Stomach (tissue), 19 donors: ENCODE measurements at places on chromosomes 2 and 18. TPM values are rescaled to one million over a fixed set of nuclear protein-coding genes. Genes with fewer than 3 reads are reported as not detected.

DNA sequence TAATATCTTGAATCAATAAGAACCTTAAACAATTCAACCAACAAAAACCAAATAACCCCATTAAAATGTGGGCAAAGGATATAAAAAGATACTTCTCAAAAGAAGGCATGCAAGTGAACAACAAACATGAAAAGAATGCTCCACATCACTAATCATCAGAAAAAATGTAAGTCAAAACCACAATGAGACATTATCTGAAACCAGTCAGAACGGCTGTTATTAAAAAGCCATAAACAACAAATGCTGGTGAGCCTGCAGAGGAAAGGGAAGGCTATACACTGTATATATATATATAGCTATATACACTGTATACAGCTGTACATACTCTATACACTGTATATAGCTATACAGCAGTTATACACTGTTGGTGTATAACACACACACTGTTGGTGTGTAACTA, 47.8 kb upstream of the GALNT13 start:
- no peak for DNase-seq

GRCh38 chr18:33541316-33541715, 36.7 kb upstream of the ASXL3 start:
- no peak for DNase-seq

The LAMA1 gene
- total RNA-seq = not detected

GRCh38 chr2:1610096-1610485, 134.2 kb downstream of the PXDN start:
- no peak for DNase-seq
